ENCODE measurements at places on chromosomes 2 and 18. TPM values are rescaled to one million over a fixed set of nuclear protein-coding genes. Genes with fewer than 3 reads are reported as not detected.

DNA sequence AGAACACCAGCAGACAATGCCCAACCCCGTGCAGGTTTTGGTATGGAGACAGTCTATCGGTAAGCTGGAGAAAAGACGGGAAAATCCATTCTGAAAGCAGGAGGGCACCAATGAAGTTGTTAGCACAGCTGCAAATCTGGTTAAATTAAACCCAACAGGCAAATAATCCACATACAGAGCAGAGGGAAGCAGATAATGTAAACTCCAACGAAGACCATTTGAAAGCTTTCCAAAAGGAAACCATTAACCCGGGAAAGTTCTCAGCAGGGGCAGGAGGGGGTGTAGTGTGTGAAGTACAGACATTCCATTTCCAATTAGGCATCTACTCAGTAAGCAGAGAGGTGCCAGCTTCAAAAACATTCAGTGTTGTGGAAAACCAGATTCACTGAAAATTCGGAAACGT, 10.3 kb downstream of the EDAR start:
- no peak for DNase-seq

The MAP2 gene
- polyA plus RNA-seq: 31.4 TPM

GRCh38 chr2:73291461-73292315, 1.7 kb downstream of the EGR4 start:
- DNase-seq: no peak

- no peak for DNase-seq
Observed at GRCh38 chr2:104240984-104241383, 612.9 kb upstream of the POU3F3 start.

GRCh38 chr18:22167471-22168241, 1.7 kb upstream of the GATA6 start:
- DNase-seq: no peak

DNA sequence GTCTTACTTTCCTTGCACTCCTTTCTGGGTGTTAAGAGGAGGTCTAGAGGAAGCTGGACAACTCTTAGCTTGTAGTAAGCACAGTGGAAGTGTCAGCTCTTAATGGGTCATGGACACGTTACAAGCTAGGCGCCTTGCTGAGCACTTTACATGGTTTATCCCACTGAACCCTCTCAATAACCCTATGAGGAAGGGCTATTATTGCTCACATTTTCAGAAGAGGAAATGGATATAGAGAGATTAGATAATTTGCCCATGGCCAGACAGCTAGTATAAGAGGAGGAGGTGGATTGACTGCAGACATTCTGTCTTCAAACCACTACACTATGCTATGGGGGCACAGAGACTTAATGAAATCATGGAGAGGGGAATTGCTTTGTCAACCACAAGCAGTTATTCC, 8.3 kb upstream of the IL1RN start:
- no peak for DNase-seq

DNA sequence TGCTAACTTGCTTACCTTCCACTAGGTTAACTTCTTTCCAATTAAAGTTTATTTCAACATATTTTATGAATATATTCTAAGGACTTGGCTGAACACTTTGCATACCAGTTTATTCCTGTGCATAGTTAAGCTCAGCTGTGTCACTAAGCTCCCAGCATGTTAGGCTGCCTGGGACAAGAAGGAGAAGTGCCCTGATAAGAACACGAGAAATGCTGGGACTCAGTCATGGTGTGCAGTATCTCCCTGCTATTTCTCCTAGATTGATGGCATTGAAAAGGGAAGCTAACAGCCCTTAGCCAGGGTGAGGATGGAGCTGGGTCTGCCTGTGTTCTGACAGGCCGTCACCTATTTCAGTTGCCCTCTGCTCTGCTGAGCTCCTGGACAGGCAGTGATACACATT, 164.3 kb downstream of the TRABD2A start:
- DNase-seq: no peak

DNA sequence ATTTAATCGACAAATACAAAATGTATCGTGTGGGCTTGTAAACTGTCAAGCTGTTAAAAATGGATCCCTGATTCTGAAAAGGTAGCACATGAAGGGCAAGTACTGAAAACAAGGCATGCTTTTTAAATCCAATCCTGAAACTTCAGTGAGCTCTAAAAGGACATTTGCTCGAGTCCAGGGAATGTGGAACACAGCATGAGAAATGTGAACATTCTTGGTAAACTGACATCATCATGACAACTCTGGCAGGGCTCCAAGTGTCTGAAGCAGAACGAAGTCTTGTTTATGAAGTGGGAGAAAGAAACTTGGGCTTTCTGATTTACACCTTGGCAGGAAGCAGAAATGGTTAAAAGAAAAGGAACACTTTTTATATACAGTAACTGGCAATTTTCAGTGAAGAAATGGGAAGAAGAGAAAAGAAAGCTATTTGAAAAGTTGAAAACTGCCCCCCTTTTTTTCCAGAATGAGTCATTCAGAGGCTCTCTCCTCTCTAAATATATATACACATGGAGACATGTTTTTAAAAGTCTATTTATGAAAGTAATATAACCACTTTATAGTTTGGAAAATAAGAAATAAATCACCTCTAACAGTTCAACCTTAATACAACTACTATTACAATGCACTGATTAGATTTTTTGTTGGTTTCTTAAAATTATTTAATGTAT, 120.8 kb downstream of the GAREM1 start:
- peak; percentile 88 for DNase-seq

DNA sequence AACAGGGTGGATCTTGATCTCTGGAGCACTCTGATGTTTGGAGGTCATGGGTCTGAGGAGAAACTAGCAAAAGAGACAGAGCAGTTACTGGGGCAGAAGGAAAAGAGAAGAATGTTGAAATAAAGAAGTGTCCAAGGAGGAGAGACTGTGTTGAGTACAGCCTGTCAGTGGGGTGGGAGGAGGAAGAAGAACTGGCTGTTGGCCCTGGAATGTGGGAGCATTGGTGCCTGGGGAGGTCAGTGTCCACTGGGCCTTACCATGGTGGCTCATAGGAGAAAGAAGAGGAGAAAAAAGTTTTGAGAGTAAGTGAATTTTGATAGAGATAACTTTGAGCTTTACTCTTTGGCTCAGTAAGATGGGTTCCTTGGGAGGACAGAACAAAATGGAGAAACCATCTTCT, 499.0 kb downstream of the TXNL1 start:
- DNase-seq: no peak

DNA sequence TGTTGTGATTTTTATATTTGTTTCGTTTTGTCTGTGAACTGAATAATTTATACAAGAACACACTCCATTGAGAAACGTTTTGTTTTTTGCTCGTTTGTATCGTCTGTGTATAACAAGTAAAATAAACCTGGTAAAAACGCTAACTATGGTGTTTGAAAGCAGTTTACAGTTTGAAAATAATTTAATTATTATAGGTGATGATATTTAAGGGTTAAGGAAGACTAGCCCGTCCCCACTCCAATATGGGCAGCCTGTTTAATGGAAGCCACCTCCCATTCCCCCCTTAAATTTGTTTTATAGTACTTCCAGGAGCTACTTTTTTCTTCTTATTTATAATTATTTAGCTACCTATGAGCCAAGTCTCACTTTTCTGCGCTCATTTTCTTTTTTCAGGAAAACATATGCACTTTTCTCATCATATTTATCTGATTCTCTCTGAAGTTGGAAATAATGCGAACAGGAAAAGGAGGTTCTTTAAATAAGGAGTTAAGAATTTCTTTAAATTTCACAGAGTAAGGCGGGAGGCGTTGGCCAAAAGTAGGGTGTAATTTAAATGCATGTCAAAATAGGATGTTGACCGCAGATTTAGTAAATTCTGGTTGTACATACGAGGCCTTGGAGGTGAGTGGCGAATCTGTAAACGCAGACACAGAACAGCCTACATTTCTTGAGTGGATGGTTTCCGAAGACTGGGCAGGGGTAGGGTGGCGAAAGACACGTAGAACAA, 9.8 kb downstream of the TBR1 start:
- DNase-seq: no peak

GRCh38 chr18:75066936-75067335, 142.0 kb downstream of the PTGR3 start:
- DNase-seq: no peak

The WNT10A gene
- polyA plus RNA-seq: 1.3 TPM

DNA sequence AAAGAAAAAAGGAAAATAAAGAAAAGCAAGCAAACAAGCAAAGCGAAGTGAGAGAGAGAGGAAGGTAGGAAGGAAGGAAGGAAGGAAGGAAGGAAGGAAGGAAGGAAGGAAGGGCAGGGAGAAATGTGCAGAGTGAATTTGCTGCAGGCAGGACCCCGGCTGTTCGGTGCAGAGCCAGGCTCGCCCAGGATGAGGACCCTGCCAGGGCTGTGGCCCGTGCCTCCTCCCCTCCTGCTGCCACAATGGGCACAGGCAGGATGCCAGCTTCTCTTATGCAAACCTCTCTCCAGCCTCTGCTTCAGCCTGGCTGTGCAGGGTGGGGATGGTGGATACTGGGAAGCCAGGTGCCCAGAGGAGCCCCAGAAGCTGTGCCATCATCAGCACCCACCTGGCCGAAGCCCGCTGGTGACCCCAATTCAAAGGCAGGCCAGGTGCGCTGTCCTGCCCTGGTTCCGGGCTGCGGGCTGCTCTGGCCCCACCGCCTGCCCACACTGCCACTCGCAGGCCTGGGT, 3.2 kb downstream of the GPR17 start:
- DNase-seq: no peak

The RAD51AP2 gene
- polyA plus RNA-seq: 0.12 TPM

The CTAGE1 gene
- polyA plus RNA-seq: 0.05 TPM

The DLX2 gene
- 0.11 TPM for polyA plus RNA-seq

The CRYGC gene
- polyA plus RNA-seq: not detected

- DNase-seq: no peak
Observed at GRCh38 chr18:59268127-59268720, 5.0 kb downstream of the RAX start.

DNA sequence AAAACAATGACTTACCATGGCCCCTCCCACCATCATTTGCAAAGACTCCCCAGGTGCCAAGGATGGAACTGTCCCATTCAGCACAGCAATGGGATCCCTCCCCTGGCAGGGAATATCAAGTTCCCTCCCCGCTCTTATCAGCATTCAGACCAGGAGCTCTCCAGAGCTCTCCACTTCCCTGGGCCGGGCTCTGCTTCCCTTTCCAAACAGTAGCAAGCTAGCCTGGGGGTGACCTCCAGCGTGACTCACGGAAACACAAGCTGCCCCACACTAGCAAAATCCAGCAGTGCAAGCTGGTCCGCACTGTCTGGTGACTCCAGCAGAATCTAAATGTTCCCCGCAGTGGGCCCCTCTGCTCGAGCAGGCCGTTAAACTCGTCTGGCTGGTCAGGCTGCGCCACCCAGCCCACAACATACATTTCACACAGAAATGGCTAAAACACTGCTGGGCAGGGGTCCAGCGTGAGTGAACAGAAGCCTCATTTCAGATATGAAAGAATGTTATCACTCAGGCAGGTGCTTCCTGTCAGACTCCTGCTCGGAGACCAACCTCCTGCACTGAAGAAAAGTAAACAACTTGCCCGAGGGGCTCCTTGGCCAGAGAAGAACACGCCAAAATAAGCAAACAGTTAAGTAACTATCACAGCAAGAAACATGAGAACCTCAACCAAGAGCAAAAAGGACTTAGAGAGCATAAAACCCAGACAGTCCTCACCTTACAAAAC, 33.9 kb downstream of the STAT1 start:
- peak; percentile 76 for DNase-seq

DNA sequence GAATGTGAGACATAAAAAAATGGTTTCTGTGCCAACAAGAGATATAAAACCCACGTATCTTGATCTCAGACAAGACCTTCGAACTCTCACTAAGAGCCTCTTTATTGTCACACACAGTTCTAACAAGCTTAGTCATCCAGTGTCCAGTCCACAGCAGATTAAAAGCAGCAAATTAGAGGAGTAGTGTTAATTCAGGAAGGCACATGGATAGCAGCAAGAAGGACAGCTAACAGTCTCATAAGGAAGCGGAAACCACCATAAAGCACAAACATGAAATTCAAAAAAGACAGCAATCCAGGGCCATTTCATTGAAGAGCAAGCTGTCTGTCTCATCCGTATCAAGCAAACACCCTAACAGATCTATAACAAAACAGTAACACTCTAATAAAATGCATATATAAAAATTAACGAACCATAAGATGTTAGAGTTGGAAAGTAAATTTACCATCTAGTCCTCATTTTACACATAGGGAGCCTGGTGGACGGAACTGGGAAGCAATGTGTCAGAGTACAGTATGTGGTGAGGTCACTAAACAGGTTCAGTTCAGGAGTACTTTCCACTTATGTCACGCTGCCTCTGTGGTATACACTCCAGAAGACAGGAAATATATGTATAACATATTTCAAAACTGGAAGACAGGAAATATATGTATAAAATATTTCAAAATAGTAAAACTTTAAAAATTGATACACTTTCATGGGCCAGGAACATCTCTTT, 18.3 kb downstream of the AAK1 start:
- DNase-seq: no peak

The CASP8 gene
- 17.6 TPM for polyA plus RNA-seq

DNA sequence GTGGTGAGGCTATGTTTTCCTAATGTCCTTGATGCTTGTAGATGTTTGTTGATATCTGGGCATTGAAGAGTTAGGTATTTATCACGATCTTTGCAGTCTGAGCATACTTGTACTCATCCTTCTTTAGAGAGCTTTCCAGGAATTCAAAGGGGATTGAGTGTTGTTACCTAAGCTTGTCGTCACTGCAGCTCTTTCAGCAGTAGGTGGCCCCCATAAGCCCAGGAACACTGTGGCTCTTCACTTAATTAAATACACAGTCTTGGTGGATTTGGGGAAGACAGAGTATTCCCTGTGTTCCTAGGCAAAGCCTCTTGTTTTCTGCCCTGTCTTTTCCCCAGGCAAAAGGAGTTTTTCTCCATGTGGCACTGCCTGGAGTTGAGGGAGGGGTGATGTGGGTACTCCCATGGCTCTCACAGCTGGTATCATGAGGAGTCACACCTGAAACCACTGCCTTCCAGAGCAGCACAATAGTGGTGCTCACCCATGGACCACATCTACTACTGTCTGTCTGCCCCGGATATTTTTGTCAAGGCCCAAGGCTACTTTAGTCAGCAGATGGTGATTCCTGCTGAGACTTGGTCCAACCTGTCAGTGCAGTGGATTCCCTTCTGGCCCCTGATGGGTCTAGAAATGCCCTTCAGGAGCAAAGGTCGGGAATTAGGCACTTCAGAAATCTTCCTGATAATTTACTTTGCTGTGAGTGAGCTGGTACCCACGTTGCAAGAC, 95.7 kb downstream of the GALNT13 start:
- no peak for DNase-seq

DNA sequence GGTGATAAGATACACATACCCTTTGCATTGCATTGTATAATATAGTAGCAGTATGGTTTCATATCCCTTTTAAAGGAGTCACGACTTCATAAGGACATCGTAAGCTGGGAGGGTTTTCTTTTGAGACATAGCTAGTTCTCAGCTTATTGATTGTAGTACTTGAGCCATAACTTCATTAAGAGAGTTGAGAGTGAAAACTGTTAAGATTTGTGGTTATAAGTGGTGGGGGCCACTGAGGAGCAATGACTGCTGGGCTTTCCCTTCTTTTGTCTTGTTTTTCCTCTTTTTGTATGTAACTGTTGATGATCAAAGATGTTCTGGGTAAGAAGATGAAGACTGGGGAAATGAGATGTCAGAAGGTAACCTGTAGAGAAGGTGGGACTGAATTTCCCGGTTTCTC, 11.0 kb downstream of the EIF5B start:
- no peak for DNase-seq
